ENCODE measurements at places on chromosomes 12 and 14. TPM values are rescaled to one million over a fixed set of nuclear protein-coding genes. Genes with fewer than 3 reads are reported as not detected.
A peak's percentile ranks its signal among the peaks of the same experiment; 100 is the strongest.

- peaks cover 11% of the 10 kb centered on the region for H3K36me3 ChIP-seq
- H3K4me3 ChIP-seq = no peak overlapping the region
- H3K27me3 ChIP-seq = no peaks in the 10 kb centered on the region
- no peak for DNase-seq
- H3K27ac ChIP-seq = no peak overlapping the region
- peaks cover under 1% of the 10 kb centered on the region for H3K4me1 ChIP-seq
Observed at GRCh38 chr14:77598366-77599070, 17.9 kb downstream of the SPTLC2 start.

DNA sequence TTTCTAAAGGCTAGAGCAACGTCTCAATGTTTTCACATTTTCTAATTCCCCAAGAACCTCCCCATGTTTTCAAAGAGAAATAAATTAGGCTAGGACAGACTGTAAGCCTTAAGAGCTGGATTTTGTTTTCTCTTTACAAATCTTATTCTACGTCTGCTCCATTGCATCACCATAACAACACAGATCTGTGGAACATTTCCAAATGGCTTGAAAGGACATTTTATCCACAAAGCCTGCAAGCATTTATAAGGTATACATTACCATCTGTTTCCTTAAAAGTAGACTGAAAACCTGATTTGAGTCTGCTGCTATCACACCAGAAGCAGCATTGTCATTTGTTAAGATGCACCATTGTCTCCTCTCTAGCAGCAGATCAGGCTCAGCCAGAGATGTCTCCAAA is 115.3 kb upstream of the PLEKHA5 start:
- H3K4me1 ChIP-seq = no peaks in the 10 kb centered on the region
- H3K27me3 ChIP-seq = no peaks in the 10 kb centered on the region
- no peak overlapping the region for H3K27ac ChIP-seq
- DNase-seq = peak; percentile 75
- no peak overlapping the region for H3K4me3 ChIP-seq

DNA sequence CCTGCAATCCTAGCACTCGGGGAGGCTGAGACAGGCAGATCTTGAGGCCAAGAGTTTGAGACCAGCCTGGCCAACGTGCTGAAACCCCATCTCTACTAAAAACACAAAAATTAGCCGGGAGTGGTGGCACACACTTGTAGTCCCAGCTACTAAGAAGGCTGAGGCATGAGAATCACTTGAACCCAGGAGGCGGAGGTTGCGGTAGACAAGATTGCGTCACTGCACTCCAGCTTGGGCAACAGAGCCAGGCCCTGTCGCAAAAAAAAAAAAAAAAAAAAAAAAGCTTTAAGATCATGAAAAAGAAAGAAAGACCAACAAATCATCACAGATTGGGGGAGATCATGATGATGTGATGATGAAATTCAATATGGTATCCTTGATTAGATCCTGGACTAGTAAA is 30.6 kb downstream of the WDR89 start:
- no peak for DNase-seq
- H3K4me1 ChIP-seq = no peaks in the 10 kb centered on the region
- H3K27ac ChIP-seq = no peak overlapping the region
- no peaks in the 10 kb centered on the region for H3K27me3 ChIP-seq

GRCh38 chr12:108679106-108679681 is 45.5 kb upstream of the SELPLG start:
- H3K36me3 ChIP-seq = peaks cover 11% of the 10 kb centered on the region
- H3K4me1 ChIP-seq = no peaks in the 10 kb centered on the region
- no peak overlapping the region for H3K27ac ChIP-seq
- no peak overlapping the region for H3K4me3 ChIP-seq
- DNase-seq = no peak
- H3K27me3 ChIP-seq = no peaks in the 10 kb centered on the region

DNA sequence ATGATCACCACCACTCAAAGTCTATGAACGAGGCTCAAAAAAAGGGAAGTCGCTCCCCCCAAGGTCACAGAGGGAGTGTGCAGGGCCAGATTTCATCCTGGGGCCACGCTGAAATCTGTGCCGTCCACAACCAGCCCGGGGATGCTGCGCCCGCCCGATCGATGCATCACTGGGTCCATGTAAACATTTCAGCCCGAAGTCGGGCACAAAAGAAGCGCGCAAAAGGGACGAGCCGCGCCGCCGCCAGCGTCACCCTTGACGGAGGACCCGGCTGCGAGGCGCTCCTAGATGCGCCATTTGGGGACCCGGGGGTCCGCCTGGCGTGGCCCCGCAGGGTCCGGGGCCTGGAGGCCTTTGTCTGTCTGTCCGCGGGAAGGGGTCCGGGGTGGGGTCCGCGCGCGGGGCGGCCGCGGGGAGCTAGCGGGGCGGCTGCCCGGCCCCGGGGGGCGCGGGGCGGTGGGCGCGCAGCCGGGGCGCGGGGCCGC is 503 bp downstream of the FBXO21 start:
- DNase-seq = peak; percentile 54
- H3K4me3 ChIP-seq = peak overlapping the region; percentile 90
- peaks cover 14% of the 10 kb centered on the region for H3K4me1 ChIP-seq
- peaks cover 5% of the 10 kb centered on the region for H3K36me3 ChIP-seq
- H3K27me3 ChIP-seq = peaks cover 8% of the 10 kb centered on the region

DNA sequence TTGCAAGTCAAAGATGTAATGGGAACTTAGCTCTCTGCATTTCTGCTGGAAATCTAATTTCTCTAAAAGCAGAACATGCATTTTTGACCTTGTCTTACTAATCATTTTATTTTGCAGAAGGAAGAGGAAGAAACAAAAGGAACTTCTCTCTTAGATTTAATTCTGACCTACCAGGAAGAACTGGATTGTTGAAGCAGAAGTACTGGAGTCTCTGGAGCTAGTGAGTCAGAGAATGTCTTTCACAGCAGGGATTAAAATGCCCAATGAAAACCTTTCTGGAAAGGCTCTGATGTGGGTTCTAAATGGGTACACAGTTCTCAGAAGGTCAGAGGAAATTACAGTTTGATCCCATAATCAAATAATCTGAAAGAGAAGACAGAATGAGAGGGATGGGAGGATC is 70.8 kb upstream of the GNG2 start:
- H3K27ac ChIP-seq = no peak overlapping the region
- no peak overlapping the region for H3K4me3 ChIP-seq
- peak; percentile 54 for DNase-seq
- no peaks in the 10 kb centered on the region for H3K36me3 ChIP-seq
- no peaks in the 10 kb centered on the region for H3K4me1 ChIP-seq
- no peaks in the 10 kb centered on the region for H3K27me3 ChIP-seq

DNA sequence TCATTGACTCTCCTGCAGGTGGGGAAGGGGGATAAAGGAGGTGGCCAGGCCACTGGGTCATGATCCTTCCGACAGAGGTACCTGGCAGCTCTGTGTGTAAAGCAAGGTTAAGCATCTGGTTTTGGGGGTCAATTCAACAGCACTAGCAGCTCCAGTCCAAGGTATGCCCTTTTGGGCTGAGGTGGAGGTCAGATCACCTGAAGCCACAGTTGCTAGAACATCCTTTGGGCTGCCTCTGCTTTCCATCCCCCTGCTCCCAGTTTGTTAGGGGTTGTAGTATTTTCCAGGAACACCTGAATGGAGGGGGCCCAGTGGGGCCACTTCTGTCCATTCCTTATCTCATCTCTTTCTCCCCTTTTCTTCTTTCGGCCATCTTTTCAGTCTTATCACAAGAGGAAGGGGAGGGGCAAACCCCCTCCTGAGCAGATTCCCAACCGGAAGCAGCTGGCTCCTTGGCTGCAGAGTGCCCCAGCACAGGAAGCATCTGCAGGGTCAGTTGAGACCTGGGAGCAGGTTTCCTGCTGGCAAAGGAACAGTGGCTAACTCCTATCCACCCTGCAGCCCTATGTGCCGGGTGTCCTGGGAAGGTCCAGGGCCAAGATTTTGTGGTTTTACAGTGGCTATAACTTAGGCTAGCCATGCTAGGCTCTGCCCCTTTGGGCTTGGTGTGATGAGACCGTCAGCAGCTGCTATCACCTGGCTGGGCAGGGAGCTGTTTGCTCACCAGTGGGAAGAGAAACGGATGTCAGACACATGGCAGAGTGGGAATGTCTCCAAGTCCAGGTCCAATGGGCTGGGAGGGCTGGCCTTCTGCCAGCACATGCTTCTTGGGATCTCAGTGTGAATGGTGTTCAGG is 40.2 kb downstream of the SH2B3 start:
- no peaks in the 10 kb centered on the region for H3K27me3 ChIP-seq
- peaks cover 48% of the 10 kb centered on the region for H3K4me1 ChIP-seq
- peaks cover 67% of the 10 kb centered on the region for H3K36me3 ChIP-seq
- DNase-seq = peak; percentile 67

- H3K36me3 ChIP-seq = peaks cover 26% of the 10 kb centered on the region
- no peak overlapping the region for H3K27ac ChIP-seq
- no peak overlapping the region for H3K4me3 ChIP-seq
- no peaks in the 10 kb centered on the region for H3K27me3 ChIP-seq
- H3K4me1 ChIP-seq = no peaks in the 10 kb centered on the region
Observed at GRCh38 chr14:76034566-76034965, 49.0 kb downstream of the IFT43 start.

GRCh38 chr12:94240171-94240570 is 91.8 kb downstream of the PLXNC1 start:
- peak; percentile 31 for DNase-seq
- H3K27me3 ChIP-seq = no peaks in the 10 kb centered on the region
- H3K27ac ChIP-seq = no peak overlapping the region
- H3K4me3 ChIP-seq = no peak overlapping the region
- H3K36me3 ChIP-seq = no peaks in the 10 kb centered on the region

DNA sequence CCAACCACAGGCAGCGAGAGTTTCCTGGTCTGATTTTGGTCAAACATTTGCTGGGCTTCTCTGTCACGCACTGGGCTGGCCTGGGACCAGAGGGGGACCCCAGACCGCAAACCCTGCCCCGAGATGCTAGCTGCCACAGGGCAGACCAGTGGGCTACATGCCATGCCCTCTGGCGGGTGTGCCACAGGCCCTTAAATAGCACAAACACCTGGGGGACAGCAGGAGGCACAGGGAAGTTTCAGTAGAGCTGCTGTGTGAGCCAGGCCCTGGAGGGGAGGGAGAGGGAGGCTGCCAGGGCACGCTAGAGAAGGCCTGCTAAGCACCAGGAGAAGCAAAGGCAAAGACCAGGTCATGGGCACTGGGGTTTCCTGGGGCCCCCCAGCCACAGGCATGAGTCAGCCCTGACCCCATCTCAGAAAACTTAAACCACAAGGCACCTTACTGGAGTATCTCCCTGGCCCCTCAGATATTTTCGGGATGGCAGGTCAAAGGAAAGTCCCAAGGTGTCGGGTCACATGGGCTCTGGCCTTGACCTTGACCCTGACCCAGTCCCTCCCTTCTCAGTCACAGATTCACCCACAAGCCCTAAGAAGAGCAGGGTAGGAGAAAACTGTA is 29.2 kb downstream of the ITPK1 start:
- no peaks in the 10 kb centered on the region for H3K36me3 ChIP-seq
- no peaks in the 10 kb centered on the region for H3K27me3 ChIP-seq
- H3K4me1 ChIP-seq = peaks cover 66% of the 10 kb centered on the region
- no peak for DNase-seq

- no peaks in the 10 kb centered on the region for H3K4me1 ChIP-seq
- H3K27ac ChIP-seq = no peak overlapping the region
- H3K27me3 ChIP-seq = no peaks in the 10 kb centered on the region
- DNase-seq = no peak
Observed at GRCh38 chr12:1698720-1699119, 7.8 kb downstream of the ADIPOR2 start.

GRCh38 chr12:47561746-47562145 is 144.1 kb downstream of the RPAP3 start:
- H3K4me3 ChIP-seq = no peak overlapping the region
- no peaks in the 10 kb centered on the region for H3K27me3 ChIP-seq

- H3K4me1 ChIP-seq = peaks cover 22% of the 10 kb centered on the region
- no peaks in the 10 kb centered on the region for H3K27me3 ChIP-seq
- DNase-seq = no peak
- H3K4me3 ChIP-seq = no peak overlapping the region
Observed at GRCh38 chr12:5244513-5244972, 187.4 kb upstream of the NTF3 start.

DNA sequence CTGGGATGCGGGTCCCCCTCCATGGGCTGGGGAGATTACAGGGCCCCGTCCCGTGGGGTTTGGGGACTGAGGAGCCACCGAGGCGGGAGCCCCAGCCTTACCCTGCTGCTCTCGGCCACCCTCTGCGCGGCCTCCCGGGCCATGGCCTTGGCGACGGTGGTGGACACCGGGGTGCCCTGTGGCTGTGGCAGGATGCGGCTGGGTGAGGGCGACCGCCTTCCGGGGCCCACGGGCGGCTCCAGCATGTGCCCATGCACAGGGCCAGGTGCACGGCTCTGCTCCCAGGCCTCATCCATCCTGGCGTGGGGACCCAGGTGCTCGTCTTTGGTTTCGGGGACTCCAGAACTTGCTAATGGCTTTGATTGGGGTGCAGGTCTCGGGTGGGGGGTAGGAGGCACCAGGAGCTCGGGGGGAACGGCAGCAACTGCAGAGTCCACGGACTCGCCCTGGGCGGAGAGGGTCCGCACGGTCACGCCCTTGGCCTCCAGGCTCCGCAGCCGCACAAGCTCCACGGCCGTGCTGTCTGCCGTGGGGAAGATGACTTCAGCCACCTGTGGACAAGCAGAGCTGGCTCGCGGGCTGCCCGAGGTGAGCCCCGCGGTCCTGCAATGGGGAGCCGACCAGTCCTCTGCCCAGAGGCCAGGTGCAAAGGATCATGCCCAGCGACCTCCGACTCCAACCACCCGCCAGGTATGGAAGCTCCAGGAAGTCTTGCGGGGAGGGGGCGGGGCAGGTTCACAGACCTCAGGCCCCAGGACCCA is 99.2 kb downstream of the PIWIL1 start:
- H3K4me1 ChIP-seq = no peaks in the 10 kb centered on the region
- DNase-seq = no peak
- no peaks in the 10 kb centered on the region for H3K36me3 ChIP-seq
- H3K27ac ChIP-seq = no peak overlapping the region
- H3K27me3 ChIP-seq = no peaks in the 10 kb centered on the region

- H3K27me3 ChIP-seq = no peaks in the 10 kb centered on the region
- no peaks in the 10 kb centered on the region for H3K4me1 ChIP-seq
- no peak overlapping the region for H3K27ac ChIP-seq
- H3K36me3 ChIP-seq = no peaks in the 10 kb centered on the region
- DNase-seq = peak; percentile 42
Observed at GRCh38 chr14:72247896-72248465, 315.8 kb downstream of the RGS6 start.

GRCh38 chr12:1657688-1658087 is 28.7 kb downstream of the WNT5B start:
- H3K4me3 ChIP-seq = no peak overlapping the region
- H3K27me3 ChIP-seq = peaks cover 1% of the 10 kb centered on the region

GRCh38 chr12:119082496-119082895 is 96.2 kb upstream of the HSPB8 start:
- H3K4me3 ChIP-seq = no peak overlapping the region
- no peak for DNase-seq
- peaks cover 3% of the 10 kb centered on the region for H3K4me1 ChIP-seq
- no peaks in the 10 kb centered on the region for H3K36me3 ChIP-seq

DNA sequence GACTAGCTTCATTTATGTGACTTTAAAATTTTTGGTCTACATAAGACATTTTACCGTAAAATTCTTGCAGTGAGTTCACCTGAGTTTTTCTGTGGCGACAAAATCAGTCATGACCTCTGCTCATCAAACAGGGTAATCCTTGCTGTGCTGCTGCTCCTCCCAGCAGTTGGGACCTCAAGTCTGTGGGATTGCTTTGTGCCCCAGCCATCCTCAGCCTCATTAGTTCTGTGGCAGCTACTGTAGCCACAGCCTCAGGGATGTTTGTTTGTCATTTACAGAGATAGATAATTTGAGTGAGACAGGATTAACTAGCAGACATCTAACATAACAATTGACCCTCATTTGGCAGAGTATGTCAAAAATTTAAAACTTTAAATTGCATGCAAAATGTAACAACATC is 357.0 kb downstream of the PCNX1 start:
- no peak overlapping the region for H3K4me3 ChIP-seq
- H3K27me3 ChIP-seq = no peaks in the 10 kb centered on the region
- H3K36me3 ChIP-seq = no peaks in the 10 kb centered on the region
- H3K4me1 ChIP-seq = no peaks in the 10 kb centered on the region

CISTR gene
- not detected for total RNA-seq

CLIP1 gene
- total RNA-seq = 19.8 TPM

RPL36AL gene
- total RNA-seq = 259 TPM

RBM19 gene
- total RNA-seq = 14.1 TPM

Measured in muscle of leg (tissue), 16 donors.